Neural crest cell (in vitro differentiated cells): ENCODE measurements at places on chromosomes 2 and 18. TPM values are rescaled to one million over a fixed set of nuclear protein-coding genes. Genes with fewer than 3 reads are reported as not detected.

- DNase-seq = no peak
These were observed 58.6 kb downstream of the GRB14 start for GRCh38 chr2:164562666-164563065.

Gene SGO2
- total RNA-seq = 33.1 and 33.5 TPM in 2 replicates

Gene EIPR1
- 33.0 and 34.9 TPM in 2 replicates for total RNA-seq

Gene ADRA2B
- 0.79 and 0.82 TPM in 2 replicates for total RNA-seq

Gene LOXHD1
- total RNA-seq = not detected in 2 replicates
